ENCODE measurements at places on chromosomes 1 and 21.

DNA sequence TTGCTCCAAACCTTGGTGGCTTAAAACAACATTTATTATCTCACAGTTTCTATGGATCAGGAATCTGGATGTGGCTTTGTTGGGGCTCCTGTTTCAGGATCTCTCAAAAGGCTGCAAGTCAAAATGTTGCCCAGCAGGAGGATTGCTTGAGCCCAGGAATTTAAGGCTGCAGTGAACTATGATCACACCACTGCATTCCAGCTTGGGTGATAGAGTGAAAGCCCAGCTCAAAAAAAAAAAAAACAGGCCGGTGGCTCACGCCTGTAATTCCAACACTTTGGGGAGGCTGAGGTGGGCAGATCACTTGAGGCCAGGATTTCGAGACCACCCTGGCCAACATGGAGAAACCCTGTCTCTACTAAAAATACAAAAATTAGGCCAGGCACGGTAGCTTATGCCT, 30.0 kb downstream of the BCAS2 start:
- no peak for DNase-seq

- DNase-seq: no peak
Measured at GRCh38 chr1:201608635-201609395, 69.9 kb downstream of the NAV1 start.

- DNase-seq: no peak
Measured at GRCh38 chr1:159868766-159869165, 6.3 kb upstream of the VSIG8 start.

GRCh38 chr1:162191396-162192305, 122.2 kb downstream of the NOS1AP start:
- DNase-seq: no peak

DNA sequence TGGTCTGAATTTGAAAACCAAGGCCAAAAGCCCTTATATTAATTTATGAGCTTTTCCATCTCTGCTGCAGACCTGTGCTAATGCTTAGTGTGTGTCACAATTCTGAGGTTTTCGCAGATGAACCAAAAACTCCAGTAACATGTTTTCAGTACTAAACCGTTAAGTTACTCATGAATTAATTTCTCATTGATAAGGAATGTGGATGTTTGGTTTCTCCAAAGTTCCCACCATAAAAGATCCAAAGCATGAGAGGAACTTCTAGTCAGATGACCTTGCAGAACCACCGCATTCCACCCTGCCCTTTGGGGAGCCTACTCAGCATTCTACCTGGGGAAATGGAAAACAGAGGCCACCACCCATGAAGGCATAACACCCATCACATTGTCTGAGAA, 7.5 kb upstream of the LEPR start:
- DNase-seq: no peak

- DNase-seq: no peak
Measured at GRCh38 chr1:75203415-75204277, 69.5 kb downstream of the LHX8 start.

GRCh38 chr1:29260531-29260930, 24.2 kb downstream of the PTPRU start:
- no peak for DNase-seq

GRCh38 chr1:69138172-69138571, 429.6 kb upstream of the LRRC7 start:
- no peak for DNase-seq

DNA sequence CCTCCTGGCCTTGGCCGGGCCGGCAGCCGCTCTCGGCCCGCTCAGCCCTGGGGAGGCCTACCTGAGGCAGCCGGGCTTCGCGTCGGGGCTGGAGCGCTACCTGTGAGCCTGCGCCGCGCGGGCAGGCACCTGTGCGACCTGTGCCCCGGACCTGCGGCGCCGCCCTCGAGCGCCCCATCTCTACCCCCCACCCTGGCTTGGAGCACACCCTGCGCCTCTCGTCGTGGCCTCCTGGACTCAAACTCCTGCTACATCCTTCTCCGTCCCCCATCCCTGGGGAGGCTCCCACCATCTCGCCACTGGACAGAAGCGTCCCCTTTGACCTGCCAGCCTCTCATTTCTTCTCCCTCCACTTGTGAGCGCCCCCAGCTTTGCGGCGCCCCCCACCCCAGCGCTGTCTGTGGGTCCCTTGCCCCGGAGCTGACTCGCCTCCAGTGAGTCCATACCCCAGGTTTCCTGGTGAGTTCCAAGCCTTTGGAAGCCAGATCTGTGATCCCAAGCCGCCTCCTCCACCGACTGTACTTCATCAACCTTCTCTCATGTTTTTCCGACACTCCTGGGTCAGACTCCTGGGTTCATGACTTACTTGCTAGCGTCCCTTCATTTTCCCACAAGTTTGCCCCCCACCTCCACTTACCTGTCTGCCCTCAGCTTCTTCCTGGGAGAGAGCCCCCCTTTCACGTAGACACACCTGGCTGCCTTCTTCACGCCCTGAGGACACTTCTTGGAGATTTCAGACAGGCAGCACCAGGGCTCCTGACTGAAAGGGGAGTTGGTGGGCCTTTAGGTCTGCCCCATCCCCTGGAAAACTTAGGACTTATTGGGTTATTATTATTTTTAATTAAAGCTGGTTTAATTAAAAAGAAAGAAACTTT, 1.3 kb downstream of the FOXE3 start:
- DNase-seq: no peak

GRCh38 chr1:164767752-164768402, 208.9 kb downstream of the PBX1 start:
- DNase-seq: no peak

GRCh38 chr21:45151445-45152160, 77.2 kb downstream of the ADARB1 start:
- DNase-seq: no peak

- no peak for DNase-seq
Measured at GRCh38 chr1:91752324-91752723, 133.6 kb downstream of the TGFBR3 start.
